ENCODE measurements at places on chromosomes 2 and 18. TPM values are rescaled to one million over a fixed set of nuclear protein-coding genes. Genes with fewer than 3 reads are reported as not detected.

GRCh38 chr2:192487636-192488035 lies 292.9 kb upstream of the TMEFF2 start:
- no peak for DNase-seq

DNA sequence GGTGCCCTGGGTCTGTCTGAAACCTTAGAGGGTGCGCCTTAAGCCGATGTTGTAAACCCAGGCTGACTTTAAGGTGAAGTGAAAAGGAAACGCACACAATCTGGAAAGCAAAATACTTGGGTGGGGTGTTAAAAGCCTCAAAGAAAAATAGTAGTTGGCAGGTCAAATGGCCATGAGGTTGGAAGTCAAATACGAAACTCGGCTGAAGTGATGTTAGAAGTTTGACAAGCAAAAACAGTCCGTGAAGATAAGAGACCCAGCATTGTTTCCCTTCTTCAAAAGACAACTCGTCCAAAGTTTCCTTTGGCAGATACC lies 1.4 kb upstream of the CDC42EP3 start:
- no peak for DNase-seq

DNA sequence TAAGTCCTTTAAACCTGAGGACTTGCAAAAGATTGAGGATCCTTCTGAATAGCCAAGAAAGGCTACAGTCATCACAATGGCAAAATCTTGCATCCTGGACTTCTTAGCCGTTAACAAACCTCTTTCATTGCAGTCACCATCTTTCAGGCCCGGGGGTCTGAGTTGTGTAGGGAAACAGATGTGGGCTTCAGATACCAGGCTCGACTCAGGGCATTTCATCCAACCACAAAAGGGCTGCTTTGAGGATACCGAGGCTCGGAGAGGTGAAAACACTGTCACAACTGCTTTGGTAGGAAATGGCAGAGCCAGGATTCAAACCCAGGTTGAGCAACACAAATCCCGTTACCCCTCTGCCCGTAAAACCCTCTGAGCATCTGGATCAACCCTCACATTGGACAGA lies 147.4 kb downstream of the TFCP2L1 start:
- DNase-seq: no peak

GRCh38 chr2:191512216-191512835 lies 165.6 kb upstream of the NABP1 start:
- no peak for DNase-seq

DNA sequence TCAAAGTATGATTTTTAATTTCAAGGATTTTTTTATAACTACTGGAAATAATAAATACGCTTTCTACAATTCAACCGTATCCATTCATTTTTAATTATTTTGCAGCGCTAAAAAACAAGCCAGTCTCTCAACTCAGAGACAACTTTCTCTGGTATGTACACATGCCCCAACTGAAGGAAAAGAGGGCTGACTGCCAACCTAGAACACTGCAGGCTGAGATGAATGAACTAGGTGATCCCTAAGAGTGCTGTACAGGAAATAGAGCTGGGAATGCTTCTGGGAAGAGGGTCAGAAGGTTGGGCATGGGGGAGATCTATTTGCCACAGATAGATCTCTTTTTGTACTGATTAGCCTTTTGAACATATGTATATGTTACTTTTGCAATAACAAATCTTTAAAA lies 460.1 kb downstream of the NR4A2 start:
- no peak for DNase-seq

DNA sequence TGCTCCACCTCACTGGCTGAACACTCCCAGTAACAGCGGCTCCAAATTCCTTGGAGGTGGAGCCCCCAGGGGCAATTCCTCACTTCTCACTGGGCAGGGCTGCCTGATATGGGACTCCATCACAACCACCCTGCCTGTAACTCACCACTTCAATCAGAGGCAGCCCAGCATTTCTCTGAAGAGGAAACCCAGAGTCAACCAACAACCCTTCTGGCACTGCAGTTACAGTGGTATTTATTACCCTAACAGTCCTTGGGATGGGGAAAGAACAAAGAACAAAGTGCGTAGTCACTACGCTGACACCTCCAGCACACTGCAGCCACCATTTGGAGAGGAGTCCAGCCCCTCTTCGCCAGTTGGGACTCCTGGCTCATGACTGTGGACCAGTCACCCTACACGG lies 85.7 kb upstream of the GALNT13 start:
- no peak for DNase-seq

GRCh38 chr2:100272841-100273329 lies 49.4 kb downstream of the LONRF2 start:
- DNase-seq: no peak

GRCh38 chr2:189467160-189467559 lies 25.9 kb downstream of the WDR75 start:
- no peak for DNase-seq

- DNase-seq: no peak
These were observed 15.4 kb downstream of the CAVIN2 start for GRCh38 chr2:191831410-191831994.

Gene LYG2
- total RNA-seq: not detected

Gene IL1R1
- total RNA-seq: 0.11 TPM

Gene FEV
- not detected for total RNA-seq

Gene INPP5D
- 129 TPM for total RNA-seq

Gene SIX3
- not detected for total RNA-seq
